ENCODE measurements at places on chromosomes 1 and 21.

- DNase-seq = peak; percentile 76
These were observed 2.1 kb downstream of the PTGER3 start for GRCh38 chr1:71045463-71046028.

DNA sequence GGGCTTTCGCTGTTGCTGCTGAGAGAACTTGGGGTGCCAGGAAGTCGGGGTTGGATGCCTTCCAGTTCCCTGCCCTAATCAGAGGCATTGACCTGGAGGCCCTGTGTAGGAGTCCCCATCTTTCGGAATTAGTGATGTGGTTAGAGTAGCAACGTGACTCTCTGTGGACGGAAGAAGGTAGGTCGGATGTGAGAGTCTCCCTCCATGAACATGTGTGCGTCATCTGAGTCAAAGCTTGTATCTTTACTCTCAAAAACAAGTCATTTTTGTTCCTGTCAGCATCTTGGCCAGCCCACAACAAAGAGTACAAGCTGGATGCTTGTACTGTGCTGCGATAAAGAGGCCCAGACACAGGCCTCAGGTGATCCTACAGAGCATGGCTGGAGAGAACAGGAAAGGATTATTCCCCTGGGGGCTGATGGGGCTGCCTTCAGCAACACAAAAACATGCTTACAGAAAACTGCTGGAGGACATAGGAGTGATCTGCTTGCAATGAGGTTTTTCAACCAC is 31.0 kb upstream of the IL10 start:
- DNase-seq = no peak

- no peak for DNase-seq
These were observed 61.7 kb downstream of the CCDC185 start for GRCh38 chr1:223454959-223455358.

- peak; percentile 89 for DNase-seq
These were observed 49.5 kb downstream of the LUZP1 start for GRCh38 chr1:23118957-23119792.

- peak; percentile 96 for DNase-seq
These were observed 624.0 kb downstream of the USP25 start for GRCh38 chr21:16353764-16354163.

DNA sequence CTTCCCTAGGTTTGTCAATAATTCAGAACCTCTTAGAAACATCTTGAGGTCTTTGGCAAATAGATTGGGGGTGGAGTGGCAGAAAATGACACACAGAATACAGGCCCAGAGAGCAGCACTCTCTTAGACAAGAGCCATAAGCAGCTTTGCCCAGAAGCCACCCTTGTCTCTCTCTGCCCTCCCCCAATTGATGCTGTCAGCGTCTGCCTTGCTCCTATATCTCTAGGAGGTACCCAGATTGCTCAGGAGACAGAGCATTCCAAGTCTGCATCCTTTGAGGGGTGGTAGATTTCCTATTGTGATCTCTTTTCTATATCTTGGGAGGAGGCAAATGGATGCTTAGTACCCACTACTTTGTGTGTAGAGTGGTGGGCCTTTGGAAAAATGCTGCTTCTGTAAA is 1.8 kb downstream of the RGL1 start:
- DNase-seq = no peak

DNA sequence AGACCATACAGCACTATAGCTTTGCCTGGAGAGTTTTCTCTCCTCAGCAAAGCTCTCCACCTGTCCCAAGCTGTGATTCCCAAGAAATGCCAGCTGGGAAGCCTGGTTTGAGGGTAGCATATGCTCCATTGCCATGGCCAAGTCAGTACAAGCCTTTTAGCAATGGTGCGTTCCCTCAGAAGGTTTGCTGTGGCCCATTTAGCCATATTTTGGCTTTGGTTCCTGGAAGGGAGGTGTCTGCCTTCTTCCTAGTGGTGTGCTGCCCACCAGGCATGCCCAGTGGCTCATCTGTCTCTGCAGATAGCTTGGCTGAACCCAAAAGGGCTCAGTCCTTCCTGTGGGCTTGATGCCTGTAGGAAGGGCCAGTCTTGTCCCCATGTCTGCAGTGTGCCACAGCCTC is 32.4 kb downstream of the GALNT2 start:
- no peak for DNase-seq

- peak; percentile 32 for DNase-seq
These were observed 65.5 kb upstream of the LAPTM5 start for GRCh38 chr1:30822966-30823581.

GRCh38 chr1:9087411-9088125 is 18.1 kb upstream of the SLC2A5 start:
- DNase-seq = no peak

DNA sequence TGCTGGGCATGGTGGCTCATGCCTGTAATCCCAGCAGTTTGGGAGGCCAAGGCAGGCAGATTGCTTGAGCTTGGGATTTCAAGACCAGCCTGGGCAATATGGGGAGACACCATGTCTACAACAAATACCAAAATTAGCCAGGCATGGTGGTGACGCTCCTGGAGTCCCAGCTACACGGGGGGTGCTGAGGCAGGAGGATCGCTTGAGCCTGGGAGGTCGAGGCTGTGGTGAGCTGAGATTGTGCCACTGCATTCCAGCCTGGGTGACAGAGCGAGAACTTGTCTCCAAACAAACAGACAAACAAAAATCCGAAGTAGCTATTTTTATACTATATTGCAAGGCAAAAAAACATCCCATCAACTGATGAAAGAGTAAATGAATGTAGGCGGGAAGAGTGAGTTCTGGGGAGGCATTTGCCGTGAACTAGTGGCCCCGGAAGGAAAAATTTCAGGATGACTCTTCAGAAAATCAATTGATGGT is 40.6 kb downstream of the NCMAP start:
- no peak for DNase-seq
